ENCODE measurements at places on chromosomes 11 and 22.

DNA sequence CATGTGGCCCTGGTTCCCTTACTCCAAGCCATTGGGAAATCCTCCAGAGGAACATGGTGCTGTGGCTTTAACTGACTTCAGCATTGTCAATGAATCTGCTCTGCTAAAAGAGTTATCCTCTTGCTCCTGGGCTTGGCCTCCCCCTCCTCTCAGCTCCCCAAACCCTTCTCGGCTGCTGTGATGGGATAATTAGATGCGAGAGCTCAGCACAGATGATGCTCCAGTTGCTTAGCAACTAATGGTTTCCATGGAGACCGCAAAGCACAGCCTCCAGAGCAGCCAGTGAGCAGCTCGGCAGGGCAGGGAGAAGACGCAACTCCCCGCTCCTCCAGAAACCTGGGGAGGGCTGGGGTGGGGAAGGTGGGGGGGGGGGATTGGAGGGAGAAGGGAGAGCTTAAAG lies 2.8 kb upstream of the UPK2 start:
- DNase-seq = no peak

- DNase-seq = no peak
Observed at GRCh38 chr11:47361419-47361818, 8.9 kb upstream of the MYBPC3 start.

- DNase-seq = peak; percentile 2
Observed at GRCh38 chr11:110951037-110951949, 239.1 kb upstream of the ARHGAP20 start.

DNA sequence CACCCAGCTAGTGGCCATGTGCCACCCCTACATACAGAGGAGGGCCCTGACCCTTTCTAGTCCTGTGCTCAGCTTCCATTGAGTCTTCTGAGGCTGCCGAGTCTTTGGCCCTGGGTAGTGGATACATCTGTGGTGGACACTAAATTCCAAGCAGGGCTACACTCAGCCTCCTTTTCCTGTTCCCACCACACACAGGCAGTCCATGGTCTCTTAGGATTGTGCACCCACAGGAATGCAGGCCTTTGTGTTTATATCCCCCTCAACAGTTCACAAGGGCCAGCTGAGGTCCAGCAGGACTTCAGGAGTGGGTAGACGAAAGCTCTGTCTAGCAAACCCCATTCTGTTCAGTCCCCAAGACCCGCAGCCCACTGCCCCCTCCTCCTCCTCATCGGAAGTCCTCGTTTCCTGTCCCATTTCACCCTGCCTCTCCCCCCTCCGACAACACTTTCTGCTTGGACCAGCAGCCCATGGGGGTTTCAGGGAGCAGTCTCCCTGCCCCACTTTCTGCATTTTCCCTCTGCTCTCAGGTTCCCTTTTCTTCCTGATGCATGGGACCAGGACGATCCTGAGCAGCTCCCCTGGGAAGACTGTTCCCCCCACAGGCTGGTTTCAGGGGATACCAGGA lies 91.8 kb downstream of the SWAP70 start:
- DNase-seq = no peak

- DNase-seq = no peak
Observed at GRCh38 chr11:8699903-8700302, 17.3 kb downstream of the RPL27A start.

DNA sequence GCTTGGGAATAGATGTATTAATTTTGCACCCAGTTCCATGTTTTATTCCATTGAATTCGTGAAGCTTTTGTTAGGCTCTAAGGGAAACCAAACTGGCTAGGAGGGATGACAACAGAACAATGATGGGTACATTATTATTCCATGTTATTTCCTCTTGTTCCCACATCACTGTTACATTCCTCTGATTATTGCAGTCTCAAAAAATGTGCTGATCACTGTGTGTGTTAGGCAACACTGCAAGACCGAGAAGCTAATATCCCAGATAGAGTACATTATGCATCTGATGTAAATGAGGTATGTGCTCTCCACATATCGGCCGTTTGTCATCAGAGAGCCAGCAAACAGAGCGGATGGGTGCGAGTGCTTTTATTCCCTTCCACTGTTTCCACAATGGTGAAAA lies 327.9 kb downstream of the SOX6 start:
- no peak for DNase-seq

GRCh38 chr11:95121698-95122097 lies 32.1 kb downstream of the ENDOD1 start:
- DNase-seq = no peak

GRCh38 chr11:38425578-38425977 lies 1827.5 kb upstream of the RAG2 start:
- no peak for DNase-seq

DNA sequence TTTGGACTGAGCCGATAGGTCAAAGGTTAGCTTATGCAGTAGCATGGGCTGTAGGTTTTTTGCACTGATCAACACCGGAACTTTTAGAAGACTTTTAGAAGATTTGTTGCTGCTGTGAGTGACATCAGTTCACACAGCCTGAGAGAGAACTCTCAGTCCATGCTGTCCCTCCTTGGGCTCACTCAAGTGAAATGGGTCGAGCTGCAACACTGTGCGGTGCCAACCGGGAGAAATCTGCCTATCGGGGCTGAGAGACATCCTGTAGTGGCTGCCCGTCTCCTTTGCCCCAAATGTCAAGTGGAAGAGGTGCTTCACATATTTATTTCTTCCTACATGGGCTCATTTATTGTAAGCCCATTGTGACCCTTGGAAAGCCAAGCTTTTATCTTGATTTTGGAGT lies 170.2 kb downstream of the LDLRAD3 start:
- no peak for DNase-seq

DNA sequence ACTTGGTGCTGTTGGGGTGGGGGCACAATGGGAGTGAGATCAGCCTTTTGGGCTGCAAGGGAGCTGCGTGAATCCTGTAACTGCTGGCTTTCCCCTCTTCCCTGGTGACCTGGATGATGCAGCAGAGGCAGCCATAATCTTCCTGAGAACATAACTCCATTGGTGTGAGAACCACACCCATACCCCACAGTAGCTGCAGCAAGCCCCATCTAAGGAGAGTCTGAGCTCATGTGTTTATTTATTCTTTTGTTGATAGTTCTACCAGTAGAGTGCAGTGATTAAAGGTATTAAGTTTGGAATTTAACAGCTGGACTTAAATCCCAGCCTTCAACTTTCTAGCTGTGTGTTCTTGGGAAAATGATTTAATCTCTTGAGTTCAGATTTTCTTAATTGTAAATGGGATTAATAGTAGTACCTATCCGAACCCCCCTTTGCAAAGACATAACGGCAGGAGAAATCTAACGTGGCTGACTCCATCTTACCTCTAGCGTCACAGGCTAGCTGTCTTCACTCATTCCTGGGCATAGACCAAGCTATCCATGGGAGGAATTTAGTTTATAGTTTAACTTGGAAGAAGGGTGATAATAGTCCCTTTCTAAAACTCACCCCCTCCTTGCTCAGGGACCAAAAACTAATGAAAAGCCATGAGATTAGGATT lies 385.0 kb upstream of the DDI1 start:
- DNase-seq = no peak

GRCh38 chr11:10728789-10729472 lies 22.1 kb upstream of the CTR9 start:
- no peak for DNase-seq

DNA sequence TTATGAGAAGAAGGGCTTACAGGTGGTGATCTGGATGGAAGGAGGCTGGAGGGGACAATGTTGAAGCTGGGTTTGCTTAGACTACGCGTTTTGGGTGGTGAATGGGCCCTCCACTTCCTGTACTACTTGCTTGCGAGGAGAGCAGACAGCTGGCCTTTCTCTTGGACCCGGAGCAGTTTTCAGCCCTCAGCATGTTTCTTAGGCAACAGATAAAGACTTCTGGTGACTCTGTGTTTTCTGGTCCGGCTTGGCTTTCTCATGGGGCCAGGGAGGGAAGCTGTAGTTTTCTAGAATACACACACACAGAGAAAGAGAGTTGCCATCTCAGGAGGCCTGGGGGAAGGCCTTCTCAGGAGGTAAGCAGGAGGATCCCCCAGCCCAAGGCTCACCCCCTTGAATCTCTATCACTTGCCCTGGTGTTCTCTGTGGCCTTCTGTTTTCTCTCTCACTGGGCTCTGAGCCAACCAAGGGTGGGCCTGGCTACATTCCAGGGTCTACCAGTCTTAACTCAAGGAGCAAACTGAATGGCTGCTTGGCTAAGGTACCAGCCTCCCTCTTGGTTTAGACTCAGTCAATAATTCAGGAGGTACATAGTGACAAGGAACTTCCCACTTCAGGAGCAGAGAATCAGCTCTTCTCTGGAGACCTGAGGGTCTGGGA lies 2.4 kb downstream of the CCS start:
- no peak for DNase-seq

DNA sequence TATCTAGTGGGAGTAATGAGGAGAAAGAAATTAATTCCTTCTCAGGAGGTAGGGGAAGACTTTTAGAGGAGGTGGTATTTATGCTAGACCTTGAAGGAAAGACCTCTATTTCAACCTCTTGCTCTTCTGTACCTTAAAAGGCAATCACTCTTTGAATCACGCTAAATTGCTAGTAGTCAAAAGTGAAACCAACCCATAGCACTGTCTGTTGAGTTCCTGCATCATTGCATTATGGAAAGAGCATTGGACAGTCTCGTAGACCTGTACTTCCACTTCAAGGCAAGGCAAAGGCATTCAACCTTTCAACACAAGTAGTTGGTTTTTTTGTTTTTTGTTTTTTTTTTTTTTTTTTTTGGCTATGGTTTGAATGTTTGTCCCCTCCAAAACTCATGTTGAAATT lies 770.4 kb downstream of the ETS1 start:
- no peak for DNase-seq

GRCh38 chr22:40385036-40385782 lies 14.8 kb downstream of the SGSM3 start:
- peak; percentile 34 for DNase-seq

GRCh38 chr11:5288906-5289550 lies 12.7 kb downstream of the OR51B4 start:
- DNase-seq = no peak

Measured in GM06990 (cell line).